ENCODE measurements at places on chromosomes 12 and 14.
A peak's percentile ranks its signal among the peaks of the same experiment; 100 is the strongest.

DNA sequence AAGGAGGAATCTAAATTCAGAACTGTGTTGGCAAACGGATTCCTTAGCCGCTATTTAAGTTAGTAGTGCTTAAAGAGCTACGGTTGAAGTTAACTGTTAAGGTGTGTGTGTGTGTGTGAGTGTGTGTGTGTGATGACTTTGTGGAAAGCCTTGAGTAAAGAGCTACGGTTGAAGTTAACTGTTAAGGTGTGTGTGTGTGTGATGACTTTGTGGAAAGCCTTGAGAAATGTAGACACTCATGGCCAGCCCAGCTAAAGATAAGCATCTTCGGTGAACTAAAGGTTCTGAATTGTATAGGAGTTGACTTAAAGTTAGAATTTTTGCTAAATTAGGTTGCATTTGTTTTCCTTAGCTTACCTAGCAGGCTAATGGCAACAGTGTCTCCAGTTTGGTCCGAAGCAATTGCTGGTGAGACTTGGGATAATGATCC, 1.4 kb downstream of the KTN1 start:
- DNase-seq = no peak

DNA sequence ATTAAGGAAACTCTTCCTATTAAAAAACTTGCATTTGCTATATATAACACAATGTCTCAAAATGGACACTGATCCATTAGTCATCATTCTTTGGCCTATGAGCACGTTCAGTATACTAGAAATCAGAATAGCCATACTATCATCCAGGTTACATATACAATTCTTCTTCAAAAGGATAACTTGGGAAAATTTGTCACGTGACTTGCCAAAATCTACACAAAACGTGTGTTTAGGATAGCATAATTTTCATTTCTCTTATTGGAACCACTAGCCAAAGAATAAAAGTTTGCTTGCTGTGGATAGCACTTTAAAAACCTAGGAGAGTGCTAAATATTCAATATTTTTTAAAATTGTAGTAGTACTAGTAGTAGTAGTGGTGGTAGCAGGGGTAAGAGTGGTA, 714.3 kb upstream of the FOXG1 start:
- DNase-seq = no peak

DNA sequence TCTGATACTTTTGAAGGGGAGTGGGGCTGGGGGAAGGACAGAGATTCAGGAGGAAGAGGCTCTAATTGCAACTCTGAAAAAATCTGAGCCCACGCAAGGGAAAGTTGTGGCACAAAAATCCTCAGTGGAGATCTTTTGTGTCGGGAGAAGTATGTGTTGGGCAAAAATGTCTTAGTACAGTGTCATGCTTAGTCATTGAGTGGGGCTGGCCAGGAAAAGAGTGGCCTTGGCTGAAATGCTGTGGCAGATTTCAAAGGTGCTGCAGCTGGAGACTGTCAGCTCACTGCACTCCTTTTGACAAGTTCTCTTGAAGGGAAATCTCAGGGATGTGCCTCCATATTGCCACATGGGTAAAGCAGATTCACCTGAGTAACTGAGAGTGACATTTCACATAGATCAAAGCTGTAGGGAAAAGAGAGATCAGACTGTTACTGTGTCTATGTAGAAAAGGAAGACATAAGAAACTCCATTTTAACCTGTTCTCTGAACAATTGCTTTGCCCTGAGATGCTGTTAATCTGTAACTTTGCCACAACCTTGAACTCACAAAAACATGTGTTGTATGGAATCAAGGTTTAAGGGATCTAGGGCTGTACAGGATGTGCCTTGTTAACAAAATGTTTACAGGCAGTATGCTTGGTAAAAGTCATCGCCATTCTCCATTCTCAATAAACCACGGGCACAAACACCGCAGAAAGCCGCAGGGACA, 36.0 kb upstream of the GLIPR1 start:
- DNase-seq = peak; percentile 7

DNA sequence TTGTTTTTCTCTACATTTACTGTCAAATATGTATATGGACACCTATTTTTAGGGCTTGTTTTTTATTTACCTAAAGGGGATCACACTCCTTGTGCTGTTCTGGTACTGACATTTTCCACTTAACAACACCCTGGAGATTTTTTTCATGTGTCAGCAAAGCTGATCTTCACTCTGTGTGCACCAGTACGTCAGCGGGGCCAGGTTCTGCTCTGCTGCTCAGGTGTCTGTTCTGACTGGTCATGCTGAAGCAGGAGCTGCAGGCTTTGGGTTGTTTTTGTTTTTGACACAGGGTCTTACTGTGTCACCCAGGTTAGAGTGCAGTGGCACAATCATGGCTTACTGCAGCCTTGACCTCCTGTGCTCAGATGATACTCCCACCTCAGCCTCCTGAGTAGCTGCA, 81.9 kb upstream of the CCND2 start:
- no peak for DNase-seq

Data from AG04450 (cell line).